ENCODE measurements at places on chromosomes 5 and 9.
A peak's percentile ranks its signal among the peaks of the same experiment; 100 is the strongest.

DNA sequence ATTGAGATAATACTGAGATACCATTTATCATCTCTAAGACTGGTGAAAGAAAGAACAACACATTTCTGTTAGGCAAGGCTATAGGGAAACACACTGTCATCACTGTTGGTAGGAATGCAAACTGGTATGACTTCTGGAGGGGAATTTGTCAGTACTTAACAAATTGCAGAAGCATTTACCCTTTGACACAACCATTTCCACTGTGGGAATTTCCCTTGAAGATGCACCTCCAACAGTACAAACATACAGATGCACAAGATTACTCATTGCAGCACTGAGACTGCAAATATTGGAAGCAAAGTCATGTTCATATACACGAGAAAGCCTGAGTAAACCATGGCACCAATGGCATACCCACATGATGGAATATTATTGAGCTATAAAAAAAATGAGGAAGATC is 17.6 kb downstream of the GM2A start:
- no peak for DNase-seq

DNA sequence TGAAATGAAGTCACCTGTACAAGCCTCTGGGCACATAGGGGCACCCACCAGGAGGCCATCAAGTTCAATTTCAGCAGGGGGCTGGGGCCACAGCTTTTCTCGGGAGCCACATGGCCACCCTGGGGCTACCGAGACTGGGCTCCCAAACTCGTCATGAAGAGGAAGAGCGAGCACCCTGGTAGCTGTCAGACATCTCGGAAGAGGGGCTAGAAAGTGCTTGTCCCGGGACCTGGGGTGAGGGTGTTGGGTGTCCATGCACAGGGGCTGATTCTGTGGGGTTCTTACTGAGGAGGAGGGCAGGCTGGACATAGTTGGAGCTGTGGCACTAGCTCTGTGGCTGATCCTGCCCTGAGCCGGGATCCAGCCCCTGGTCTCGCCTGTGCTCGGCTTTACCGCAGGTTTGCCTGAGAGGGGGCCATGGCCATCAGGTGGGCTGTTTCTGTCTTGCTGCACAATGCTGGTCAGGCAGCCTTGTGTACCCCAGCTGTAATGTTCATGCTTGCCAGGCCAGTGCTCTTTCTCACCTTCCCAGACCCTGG is 70.3 kb downstream of the PHF2 start:
- no peak for DNase-seq

GRCh38 chr5:123803359-123803758 is 291.4 kb downstream of the CSNK1G3 start:
- no peak for DNase-seq

DNA sequence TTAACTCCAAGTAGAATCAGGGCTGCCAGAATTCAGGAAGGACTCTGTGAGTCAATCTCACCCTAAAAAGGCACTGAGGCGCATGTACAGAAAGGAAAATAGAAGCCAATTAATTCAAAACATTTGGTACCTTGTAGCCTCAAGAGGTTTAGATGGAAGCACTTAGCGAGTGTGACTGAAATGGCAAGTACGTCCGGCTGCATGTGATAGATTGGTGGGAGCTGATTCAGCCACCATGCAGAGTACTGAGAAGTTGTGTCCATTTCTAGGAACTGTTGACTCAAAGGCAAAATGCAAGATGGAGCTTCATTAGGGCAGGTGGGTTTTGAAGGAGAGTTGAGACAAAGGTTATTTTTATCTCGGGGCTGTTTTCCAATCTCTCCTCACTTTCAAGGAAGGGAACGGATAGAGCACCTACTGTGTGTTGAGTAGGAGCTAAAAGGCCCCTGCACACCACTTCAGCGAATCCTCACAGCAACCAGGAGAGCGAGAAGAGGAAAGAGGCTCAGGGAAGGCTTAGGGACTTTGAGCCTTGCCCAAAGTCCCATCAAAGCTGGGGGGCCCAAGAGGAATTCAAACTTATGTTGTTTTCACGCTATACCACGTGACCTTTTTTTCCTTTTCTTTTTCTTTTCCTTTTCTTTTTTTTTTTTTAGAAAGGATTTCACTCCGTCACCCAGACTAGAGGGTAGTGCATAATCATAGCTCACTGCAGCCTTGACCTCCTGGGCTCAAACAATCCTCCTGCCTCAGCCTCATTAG is 34.6 kb upstream of the CPEB4 start:
- DNase-seq: no peak

DNA sequence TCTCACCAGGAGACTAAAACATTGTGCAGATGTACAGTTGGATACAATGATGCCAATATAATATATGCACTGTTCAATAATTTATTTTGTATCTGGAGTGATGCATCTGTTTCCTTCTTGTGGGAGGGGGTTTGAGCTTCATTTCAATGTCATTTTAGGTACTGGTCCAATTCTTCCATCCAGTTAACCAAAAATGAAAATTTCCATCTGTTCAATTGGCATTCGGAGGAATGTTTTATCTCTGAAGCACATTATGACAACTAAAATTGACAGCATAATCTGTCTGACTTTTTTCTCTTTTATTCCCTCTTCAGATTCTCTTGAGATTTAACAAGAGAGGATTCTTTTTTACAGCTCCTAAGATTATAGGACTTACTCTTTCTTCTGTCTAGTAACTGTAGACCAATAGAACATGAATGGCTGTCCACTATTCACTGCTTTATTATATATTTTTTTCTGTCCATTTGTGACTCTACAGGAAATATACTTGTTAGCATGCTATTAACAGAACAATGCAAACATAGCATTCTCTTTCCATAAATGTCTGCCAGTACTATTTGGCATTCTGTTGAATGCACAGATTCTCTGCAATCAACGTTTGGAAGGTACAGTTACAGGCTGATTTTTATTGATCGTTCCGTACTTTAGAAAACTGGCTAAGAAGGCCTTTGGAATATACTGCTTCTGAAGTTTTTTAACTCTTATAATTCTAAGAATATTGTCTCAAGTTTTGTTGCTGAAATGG is 57.8 kb downstream of the NDUFAF2 start:
- no peak for DNase-seq

DNA sequence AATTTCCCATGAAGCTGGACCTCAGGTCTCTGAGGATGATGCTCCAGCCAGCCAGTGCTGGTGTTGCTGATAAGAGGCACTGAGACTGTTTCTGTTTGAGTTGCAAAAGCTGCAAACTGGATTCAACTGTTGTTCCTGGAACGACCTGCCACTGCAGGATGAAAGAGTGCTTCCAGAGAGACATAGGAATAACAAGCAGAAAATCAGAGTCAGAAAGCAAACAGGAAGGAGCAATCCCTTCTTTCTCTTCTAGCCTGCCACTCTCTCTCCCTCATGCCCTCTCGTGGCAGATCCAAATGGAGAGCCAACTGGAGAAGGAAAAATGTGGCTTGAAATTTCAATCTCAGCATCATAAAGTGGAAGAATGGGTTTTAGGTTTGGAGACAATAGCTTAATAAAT is 110.4 kb downstream of the STARD4 start:
- no peak for DNase-seq

DNA sequence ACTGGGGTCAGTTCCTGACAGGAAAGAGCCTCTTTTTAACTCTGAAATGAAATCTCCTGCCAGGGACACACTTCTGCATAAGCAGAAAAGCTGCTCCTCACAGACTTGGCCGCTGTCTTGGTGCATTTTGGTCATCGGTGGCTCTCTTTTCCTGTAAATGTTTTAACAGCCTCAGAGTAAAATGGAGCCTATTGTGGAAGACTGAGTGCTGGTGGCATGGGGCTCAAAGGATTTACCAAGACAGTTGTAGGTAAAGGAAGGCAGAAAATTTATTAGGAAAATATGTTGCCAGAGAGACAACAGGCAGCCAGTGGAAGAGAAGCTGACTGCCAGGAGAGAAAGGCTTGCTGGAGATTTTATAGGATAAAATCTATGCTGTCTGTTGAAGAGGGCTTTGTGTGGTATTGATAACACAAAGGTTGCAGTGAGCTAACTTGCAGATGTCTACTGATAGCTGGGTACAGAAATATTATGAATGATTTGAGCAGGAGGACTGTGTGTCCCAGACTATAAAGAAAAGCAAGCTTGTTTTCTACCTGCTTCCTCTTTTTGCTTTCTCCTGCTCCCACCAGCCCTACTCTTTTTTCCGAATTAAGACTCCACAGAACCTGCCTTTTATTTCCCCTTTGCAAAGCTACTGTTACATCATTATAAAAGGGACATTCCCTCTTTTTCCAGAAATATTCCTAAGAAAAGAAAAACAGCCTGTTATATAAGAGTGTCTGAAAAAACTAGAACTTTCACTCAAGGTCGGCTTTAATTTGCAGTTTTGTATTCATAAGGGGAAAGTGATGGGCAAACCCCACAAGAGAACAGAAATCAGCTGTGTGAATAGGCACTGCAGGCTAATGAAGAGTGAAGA is 27.9 kb upstream of the IFNA14 start:
- DNase-seq: no peak

DNA sequence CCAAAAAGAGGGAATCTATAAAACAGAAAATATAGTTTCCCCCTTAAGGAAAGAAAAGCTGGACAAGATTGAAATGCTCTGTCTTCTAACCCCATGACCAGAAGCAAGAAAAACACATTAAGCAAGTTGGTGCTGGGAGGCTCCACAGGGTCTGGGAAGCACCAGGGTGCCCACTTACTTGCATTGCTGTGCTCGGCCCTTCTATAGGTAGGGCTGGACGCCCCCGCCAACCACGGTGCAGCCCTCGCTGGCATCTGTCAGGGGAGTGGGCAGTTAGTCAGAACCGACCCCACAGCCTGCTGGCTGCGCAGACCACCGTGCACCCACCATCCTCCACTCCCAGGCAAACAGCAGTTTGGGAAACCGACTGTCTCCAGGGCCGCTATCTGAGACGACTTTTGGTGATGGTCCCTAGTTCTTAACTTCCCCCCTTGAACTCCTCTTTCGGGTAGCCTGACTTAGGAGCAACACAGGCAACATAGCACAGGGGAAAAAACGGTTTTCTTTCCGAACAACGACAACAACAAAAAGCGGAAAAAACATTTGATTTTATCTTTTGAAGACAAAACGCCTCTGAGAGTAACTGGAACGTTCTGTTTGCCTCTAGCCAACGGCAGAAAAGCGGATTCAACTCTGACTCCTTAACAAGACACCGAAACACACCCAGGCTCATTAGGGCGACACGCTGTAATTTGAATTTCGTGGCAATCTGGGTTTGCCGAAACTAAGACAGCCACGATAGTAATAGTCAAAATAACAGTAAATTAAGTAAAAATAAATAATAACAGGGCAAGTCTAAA is 3.9 kb downstream of the IRX2 start:
- no peak for DNase-seq

GRCh38 chr9:131253891-131254491 is 22.3 kb downstream of the FAM78A start:
- DNase-seq: no peak

DNA sequence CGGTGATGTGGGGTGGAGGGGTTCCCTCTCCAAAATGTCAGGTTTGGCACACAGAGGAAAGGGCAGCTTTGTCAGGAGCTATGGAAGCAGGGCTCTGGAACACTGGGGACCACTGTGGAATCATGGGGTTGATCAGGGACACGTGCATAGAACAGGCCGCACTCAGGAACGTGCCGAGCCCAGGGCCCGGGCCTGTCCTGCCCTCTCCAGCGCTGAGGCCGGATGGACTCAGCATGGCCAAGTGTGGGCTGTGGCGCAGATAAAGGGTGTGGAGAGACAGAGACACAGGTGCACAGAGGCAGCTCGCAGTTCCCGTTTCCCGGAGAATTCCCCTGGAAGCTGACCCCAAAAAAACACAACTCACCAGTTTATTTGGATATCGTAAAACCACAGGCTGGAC is 37.8 kb upstream of the SLC6A3 start:
- DNase-seq: no peak

DNA sequence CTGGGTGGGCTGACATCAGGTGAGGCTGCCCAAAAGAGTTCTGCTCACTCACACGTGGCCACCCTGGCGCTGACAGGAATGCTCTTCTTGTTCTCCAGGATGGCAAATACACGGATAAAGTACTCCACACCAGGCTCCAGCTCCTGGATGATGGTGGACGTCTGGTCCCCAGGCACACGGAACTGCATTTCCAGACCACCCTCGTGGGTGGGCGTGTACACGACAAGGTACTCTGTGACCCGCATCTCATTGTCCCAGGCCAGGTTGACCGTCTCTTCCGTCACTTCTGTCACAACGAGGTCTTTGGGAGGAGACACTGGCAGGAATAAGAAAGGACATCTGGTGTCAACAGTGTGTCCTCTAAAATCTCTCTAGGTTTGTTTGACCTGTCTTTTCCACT is 33.8 kb downstream of the TNC start:
- DNase-seq: no peak

- peak; percentile 59 for DNase-seq
Measured at GRCh38 chr9:133701321-133701980, 36.7 kb downstream of the SARDH start.

DNA sequence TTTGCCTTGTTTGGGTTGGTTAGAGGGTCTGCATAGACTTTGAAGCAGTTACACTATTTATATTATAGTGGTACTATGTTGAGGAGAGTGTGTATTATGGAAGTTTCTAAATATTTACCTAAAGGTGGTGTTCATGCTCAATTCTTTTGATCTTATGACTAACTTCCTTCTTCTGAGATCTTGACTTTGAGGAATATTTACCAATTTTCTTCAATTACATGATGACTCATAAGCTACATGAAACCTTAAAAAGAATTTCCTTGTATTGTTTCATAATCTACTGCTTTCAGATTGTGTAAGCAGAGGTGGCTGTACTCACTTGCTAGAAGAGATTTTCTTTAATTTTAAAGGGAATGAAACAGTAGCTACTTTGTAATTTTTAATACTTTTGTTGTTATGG is 276.1 kb downstream of the TAF11L14 start:
- no peak for DNase-seq

DNA sequence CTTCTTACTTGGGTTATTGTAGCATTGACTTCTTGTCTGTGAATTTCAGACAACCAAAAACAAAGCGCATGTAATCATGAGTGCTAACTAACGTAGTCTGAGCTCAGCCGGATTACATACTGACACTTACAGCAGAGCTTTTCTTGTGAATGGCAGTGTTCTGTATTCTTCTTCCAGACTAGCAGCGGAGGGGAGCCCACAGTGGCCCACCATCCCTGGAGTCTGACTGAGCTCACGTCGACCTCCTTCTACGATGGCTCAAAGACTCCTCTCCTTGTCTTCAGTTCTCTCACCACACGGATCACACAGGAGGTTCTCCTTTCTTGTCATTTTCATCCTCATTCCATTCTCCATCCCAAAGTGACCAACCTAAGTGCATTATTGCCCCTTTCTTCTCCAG is 211.4 kb downstream of the CHSY3 start:
- no peak for DNase-seq
